ENCODE measurements at places on chromosomes 5 and 9.

DNA sequence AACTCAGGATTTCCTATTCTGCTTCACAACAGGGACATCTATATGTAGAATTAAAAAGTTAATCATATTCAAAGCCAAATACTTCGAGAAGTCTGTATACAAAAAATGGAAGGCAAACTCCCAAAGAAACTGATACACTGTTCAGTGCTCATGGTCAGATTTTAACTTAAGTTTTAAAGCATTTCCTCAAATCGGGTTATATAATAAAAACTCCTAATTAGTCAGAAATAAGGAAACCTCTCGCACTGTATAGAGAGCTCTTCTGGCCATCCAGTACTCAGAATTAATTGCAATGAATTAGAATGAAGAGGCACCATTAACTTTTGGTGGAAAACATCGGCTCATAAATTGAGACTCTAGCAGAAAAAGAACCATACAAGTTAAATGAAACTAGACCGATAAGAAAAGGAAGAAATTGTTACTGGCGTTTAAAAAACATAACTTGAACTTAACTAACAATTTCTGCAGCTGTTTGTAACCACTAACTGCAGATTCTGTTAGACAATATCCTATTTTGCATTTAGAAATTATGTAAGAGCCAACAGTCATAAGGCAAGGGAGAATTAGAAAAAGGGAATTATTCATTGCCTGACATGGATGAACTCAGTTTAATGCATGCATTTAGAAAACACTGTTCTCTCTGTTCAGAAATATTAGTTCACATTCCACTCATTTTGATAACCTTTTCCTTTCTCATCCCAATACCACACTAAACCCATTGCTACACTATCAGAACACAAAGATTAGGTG is 96.6 kb downstream of the FNBP1 start:
- DNase-seq = no peak

GRCh38 chr9:37678789-37679273 is 28.1 kb downstream of the FRMPD1 start:
- no peak for DNase-seq

- DNase-seq = no peak
Observed at GRCh38 chr9:14325147-14325546, 11.2 kb upstream of the NFIB start.

- no peak for DNase-seq
Observed at GRCh38 chr9:85264695-85265094, 477.1 kb downstream of the AGTPBP1 start.

DNA sequence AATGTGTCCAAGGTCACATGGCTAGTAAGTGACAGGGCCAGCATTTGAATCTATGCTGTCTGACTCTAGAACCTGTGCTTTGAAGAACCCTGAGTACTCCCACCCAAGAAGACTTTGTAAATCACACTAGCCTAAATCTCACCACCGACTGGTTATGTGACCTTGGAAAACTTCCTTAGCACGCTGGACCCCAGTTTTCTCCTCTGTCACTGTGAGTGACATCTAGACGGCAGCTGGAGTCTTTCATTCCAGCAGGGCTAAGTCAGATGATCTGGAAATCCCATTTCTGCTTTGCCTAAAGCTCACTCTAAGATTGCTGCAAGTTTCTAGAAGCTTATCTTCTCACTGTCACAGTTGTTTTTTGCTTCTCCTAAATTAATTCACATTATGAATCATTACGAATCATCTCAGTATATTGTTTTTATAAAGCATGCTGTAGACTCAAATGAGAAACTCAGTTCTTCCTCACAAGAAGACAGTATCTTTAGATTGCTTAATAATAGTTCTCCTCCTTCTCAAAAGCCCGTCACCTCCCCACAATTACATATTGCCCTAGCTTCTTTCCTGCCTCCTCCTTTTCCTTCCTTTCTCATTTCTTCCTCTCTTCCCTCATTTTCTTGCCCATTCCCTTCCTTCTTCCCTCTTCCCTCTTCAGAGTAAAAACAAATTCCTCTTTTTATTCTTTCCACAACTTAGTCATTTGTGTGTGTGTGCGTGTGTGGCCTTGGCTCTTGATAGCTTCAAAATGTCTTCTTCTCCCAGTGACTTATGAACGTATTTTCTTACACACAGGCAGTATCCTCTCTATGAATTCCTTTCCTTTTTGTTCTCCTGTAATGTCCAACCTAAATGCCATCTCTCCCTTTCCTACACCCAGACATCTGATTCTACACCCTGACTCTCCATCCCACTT is 16.8 kb downstream of the ALDOB start:
- DNase-seq = no peak

DNA sequence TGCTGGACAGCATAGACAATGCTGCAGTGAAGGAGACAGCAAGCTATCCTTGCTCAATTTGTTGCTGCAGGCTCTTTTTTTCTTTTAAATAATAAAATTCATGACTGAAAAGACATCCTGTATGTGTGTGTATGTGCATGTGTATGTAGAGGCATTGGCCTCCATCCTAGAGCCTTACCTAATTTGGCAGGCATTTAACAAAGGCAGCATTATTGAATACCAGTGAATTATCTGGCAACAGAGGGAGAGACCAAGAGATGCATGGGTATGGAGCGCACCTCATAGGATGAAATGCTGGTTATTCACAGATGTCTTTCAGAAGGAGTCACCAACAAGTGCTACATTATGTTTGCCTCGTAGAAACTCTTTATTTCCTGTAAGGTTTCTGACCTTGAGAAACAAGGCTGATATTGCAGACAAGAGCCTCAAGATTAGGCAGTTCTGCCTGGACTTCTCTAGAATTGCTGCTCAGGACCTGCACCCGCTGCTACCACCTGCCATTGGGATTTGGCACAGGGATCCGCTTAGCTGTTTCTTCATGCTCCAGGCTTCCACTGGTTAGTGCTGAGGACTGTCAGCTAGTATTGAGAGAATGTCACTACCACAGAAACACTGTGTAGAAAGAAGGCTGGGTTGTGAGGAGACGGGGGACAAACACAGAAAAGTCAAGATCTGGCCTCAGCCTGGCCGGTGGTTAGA is 247.7 kb upstream of the RFX3 start:
- DNase-seq = no peak

- DNase-seq = no peak
Observed at GRCh38 chr5:180643191-180643851, 6.1 kb downstream of the FLT4 start.

GRCh38 chr5:31366941-31367340 is 165.0 kb downstream of the DROSHA start:
- DNase-seq = no peak

DNA sequence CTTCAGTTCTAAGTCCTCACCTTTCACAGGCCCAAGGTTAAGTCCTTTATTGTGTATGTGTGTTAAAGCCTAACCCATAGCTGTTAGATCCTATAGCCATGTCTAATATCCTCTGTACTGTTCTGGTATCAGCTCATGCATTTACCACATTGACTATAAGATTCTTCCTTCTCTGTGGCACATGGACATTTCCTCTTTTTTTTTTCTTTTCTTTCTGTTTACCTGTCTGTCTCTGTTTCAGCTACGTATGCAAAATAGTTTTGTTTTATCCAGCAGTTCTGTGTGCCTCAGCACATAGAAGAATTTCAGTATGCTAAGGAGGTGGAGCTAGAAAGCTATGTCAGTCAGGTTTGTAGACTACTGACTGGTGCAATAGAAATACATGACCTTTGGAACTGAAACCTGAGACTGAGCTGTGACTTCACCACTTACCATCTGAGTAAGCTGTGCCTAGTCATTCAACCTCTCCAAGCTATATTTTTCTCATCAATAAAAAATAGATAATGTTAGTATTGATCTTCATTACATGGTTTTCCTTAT is 155.6 kb upstream of the VLDLR start:
- no peak for DNase-seq

GRCh38 chr5:96763026-96763425 is 44.7 kb downstream of the ERAP1 start:
- no peak for DNase-seq

DNA sequence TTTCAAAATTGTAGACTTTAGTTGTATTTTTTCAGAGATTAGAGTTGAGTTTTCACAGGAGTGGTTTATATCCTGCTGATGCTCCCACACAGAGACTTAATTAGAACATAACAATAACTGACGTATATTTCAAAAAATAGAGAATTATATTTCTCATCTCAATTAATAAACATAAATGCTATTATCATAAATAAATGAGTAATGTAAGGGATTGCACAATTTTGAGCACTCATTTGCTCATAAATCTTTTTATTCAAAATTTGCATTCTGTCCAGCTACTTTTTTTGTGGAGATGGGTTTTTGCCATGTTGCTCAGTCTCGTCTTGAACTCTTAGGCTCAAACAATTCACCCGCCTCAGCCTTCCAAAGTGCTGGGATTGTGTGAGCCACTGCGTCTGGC is 515.7 kb upstream of the RORB start:
- no peak for DNase-seq

GRCh38 chr9:73348471-73348870 is 196.8 kb downstream of the ANXA1 start:
- no peak for DNase-seq

- no peak for DNase-seq
Observed at GRCh38 chr9:129058965-129059795, 21.7 kb upstream of the DOLPP1 start.

GRCh38 chr5:143542798-143543144 is 139.3 kb upstream of the NR3C1 start:
- no peak for DNase-seq

DNA sequence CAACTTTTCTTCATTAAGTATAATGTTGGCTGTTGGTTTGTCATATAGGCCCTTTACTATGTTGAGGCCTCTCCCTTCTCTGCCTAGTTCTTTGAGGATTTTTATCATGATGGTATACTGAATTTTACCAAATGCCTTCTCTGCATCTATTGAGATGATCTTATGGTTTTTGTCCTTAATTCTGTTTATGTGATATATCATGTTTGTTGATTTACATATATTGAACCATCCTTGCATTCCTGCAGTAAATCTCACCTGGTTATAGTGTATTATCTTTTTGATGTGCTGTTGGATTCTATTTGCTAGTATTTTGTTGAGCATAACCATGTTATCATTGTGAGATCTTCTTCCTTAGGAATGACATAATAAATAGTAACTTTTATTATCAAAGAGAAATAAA is 362.9 kb downstream of the CCDC171 start:
- DNase-seq = no peak

- DNase-seq = no peak
Observed at GRCh38 chr5:14143546-14143840, 351 bp downstream of the TRIO start.

DNA sequence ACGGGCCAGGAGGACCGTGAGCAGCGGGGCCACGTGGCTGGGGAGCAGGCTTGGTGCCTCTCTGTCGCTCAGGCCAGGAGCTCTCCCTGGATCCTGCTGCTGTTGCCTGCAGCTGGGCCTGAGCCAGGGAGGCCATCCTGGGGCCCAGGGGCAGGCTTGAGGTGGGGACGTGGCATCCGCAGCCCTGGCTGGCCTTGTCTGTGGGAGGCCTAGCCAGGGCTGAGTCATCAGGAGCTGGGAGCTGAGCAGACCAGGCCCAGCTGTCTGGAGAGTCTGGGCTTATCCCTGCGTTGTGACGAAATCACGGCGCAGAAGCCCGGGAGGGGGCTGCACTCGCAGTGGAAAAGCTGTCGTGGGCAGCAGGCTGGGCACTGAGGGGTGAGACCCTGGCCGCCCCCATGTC is 138.8 kb upstream of the COL5A1 start:
- DNase-seq = no peak

DNA sequence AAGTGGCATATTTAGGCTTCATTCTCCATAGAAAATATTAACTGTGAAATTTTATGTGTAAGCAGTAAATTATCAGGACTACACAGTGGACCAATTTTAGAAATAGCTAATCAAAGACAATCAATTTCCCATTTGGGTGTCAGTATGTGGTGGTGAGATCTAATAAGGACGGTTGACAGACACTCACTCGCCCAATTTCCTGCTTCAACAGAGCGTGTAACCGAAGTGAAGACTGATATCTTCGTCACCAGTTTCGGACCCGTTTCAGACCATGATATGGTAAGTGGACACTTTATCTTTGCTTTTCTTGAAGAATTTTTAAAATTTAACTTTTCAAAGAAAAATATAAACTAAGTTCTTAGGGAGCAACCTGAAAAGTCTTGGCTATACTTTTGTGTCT is 17.6 kb downstream of the GABRA1 start:
- no peak for DNase-seq

- no peak for DNase-seq
Observed at GRCh38 chr9:126698756-126699155, 85.0 kb downstream of the LMX1B start.

DNA sequence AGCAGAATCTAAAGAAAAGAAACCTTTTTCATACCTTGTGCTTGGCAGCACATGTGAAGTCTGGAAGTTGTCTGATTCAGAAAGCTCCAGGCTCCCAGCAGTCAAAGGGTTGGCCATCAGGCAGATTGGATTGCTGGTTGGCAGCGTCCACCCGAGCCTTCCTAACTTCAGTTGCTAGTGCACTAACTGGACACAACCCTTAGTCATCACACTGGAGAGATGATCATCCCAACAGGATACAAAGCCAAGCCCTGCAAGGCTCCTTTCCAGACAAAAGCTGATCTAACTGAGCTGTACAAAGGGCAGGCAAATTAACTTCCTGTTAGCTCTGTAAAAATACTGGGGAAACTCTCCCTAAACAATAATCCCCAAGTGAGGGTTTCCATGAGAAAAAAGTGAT is 185.6 kb downstream of the SNX18 start:
- DNase-seq = no peak

DNA sequence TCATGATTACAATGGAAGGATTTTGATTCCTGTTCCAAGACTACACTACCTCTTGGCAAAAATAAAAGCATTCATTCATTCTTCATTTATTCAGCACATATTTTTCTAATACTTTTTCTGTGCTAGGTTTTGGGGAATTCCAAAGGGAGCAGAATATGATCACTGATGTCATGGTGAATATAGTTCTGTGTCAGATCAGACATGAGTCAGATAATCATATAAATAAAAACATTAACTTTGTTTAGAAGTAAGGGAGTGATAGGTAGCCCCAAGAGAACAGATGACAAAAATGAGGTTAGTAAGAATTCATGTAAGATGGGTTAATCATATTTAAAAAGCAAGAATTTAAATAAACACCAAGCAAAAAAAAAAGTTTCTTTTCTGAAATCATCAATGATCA is 94.1 kb upstream of the RANBP6 start:
- no peak for DNase-seq

- no peak for DNase-seq
Observed at GRCh38 chr9:115747731-115748130, 405.9 kb upstream of the PAPPA start.

- no peak for DNase-seq
Observed at GRCh38 chr5:81014348-81014747, 54.2 kb downstream of the RASGRF2 start.
